Germinal center (tissue), 1 donor: ENCODE measurements at places on chromosomes 16 and 17.

DNA sequence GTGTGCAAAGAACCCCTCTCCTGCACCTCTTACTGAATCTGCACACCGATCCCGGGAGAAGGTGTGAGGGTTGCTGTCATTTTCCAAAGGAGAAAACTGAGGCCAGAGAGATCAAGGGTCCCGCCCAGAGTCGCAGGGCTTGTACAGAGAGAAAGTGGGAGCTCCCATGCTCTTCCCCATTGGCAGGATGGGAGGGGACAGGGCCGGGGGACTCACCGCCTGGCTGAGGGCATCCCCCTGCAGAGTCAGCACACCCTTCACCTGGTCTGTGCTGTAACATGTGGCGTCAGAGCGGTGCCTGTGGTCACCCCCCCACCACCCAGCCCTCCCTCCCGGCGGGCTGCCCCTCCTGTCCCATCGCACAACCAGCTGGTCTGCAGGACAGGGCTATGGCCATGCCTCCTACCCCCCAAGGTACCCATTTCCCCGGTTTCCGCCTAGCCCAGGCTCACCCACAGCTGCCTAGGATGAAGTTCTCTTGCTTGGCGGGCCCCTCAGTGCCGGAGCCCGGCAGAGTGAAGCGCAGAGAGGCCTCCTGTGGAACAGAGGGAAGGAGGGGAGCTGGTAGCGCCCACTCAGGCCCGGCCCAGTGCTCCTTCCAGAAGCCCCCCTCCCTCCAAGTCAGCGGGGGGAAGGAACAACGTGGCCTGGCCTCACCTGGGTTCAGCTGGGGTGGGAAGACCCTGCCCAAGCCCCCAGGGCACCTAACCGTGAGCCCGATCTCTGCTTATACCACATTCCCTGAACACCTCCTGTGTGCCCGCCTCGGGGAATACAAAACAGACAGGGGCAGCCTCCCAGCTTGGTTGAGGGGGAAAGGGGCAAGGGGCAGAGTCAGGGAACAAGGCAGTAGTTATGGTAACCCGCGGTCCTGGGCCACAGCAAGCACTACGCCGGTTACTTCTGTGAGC, 1.1 kb downstream of the ROGDI start:
- DNase-seq: no peak

DNA sequence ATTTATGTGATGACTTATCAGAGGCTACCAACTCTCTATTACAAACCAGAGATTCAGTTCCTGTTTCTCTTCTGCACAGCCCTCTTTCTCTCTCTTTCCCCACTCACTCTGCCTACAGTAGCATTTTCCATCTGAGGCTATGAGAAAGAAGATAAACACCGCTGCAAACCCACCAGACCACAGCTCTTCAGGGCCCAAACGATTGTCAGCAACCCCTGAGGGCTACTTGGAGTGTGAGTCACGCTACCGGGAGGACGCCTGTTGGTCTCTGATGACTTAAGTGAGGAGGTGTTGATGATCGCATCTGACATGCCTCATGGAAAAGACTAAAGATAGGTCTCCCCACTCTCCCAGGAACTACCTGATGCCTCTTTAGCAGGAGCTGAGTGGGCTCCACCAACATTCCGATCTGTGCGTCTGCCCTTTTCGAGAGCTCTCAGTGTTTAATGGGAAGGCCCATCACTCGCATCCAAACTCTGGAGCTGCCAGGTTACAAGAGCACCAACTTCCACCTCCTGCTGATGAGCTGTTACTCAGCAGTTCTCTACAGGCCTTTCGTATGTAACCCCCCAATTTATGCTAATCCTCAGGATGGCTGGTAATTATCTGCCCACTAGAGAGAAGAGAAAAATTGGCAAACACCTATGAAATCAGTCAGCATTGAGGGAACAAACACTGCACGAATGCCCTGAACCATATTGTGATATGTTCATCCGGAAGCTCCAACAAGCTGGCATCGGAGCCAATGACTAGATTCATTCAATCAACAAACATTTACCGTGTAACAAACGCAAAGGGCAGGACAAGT, 9.2 kb downstream of the GRIN2A start:
- no peak for DNase-seq

GRCh38 chr17:77145224-77145611, 4.4 kb downstream of the SEC14L1 start:
- DNase-seq: no peak

DNA sequence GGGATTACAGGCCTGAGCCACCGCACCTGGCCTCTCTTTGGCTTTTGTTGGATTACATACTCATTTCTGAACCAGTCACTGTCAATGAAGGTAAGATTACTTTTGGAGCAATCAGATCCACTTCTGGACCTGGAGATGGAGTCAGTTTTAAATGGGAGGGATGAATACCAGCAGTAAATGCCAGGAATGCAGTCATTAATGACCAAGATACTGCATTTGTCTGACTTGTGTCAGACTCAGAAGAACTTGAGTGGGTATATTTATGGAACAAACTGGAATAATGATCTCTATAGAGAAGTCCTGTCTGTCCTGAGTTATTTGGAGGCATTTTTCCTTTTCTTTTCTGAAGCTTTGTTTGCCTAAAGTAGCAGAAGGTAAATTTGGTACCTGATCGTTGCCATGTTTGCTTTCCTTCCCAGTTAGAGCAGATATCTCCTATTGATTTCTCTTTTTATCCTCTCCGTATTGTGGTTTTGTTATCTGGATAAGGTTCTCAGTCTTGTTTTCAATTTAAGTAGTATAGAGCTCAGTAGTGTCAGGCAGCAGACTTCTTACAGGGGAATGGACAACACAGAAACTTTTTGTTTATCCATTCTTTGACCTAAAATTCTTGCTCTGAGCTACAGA, 10.7 kb downstream of the NLK start:
- no peak for DNase-seq

DNA sequence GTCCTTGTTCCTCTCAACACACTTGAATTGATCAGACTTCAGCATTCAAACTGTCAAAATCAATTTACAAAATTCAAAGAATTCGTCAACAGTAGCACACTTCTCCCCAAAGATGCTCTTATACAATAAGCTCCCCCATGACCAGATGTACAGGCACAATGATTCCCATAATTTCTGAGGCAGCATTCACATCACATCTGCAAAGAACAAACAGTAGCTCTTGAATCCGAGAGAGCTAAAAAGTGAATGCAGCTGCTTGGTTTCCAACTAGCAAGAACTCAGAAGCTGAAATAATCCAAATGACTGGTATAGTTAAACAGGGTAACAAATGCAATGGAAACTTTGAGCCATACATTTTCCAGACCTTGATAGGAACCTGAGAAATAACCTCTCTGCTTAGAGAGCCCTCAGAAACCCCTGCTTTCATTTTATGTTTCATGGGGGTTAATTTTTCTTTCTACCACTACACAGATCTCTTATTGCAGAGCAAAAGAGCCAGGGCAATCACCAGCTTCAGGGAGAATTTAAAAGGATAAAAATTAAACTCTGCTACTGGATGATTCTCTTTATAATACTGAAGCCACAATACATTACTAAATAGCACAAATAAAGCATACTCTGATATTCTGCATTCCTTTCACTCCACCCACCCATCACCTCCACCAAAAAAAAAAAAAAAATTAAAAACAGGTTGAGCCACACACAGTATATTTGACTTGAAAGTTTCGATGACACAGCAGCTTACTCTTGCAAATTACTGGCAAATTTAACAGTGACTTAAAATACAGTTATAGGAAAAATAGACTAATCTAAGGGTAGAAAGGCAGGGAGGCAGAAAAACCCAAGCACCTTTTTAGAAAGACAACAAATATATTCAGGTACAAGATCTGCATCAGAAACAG, 23.1 kb upstream of the TMEM97 start:
- DNase-seq: no peak

DNA sequence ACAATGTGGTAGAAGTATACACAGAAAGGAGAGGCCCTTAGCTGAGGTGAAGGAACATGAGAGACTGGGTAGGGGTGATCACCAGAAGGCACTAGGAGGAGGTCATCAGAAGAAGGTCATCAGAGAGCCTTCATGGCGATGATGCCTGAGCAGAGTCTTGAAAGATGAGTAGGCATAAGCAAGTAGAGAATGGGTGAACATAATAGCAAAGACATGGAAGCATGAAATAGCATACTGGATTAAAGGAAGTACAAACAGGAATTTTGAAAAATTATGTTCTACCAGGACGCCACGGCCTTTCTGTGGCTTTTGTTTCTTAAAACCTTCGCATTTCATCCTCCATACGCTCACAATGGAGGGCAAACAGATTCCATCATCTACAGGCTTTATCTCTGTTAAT, 2.9 kb downstream of the IKZF3 start:
- DNase-seq: no peak

- DNase-seq: no peak
Measured at GRCh38 chr17:8464941-8465340, 29.3 kb downstream of the NDEL1 start.

GRCh38 chr17:40175928-40176753, 1.1 kb upstream of the RAPGEFL1 start:
- no peak for DNase-seq

GRCh38 chr17:47948706-47949196, 7.4 kb downstream of the PNPO start:
- no peak for DNase-seq

DNA sequence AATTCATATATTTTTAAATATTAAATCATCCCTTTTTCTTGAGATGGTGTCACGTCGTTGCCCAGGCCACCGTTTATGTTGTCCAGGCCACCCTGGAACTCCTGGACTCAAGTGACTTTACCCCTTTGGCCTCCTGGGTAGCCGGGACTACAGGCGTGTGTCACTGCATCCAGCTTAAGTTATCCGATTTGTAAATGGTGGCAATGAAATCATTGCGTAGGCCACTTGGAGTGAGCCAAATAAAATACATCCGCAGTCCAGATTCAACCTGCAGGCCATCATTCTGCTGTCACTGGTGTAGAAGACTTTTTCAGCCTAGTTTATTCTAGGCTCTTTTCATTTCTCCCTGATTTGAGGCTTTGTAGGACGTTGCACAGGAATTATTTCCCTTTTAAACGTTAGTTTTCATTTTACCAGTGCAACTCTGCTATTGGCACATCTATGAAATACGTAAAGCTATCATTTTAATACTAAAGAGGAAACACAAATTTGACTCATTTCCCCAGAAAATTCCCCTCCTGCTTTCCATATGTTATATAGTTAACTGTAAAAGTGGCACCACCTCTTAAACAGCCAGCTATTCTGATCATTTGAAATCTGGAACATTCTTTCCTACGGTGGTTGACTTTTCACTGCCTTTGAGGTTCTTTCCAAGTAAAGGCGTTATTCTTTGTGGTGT, 449.8 kb downstream of the MAF start:
- DNase-seq: no peak

GRCh38 chr16:87457709-87458423, 35.0 kb downstream of the ZCCHC14 start:
- no peak for DNase-seq

DNA sequence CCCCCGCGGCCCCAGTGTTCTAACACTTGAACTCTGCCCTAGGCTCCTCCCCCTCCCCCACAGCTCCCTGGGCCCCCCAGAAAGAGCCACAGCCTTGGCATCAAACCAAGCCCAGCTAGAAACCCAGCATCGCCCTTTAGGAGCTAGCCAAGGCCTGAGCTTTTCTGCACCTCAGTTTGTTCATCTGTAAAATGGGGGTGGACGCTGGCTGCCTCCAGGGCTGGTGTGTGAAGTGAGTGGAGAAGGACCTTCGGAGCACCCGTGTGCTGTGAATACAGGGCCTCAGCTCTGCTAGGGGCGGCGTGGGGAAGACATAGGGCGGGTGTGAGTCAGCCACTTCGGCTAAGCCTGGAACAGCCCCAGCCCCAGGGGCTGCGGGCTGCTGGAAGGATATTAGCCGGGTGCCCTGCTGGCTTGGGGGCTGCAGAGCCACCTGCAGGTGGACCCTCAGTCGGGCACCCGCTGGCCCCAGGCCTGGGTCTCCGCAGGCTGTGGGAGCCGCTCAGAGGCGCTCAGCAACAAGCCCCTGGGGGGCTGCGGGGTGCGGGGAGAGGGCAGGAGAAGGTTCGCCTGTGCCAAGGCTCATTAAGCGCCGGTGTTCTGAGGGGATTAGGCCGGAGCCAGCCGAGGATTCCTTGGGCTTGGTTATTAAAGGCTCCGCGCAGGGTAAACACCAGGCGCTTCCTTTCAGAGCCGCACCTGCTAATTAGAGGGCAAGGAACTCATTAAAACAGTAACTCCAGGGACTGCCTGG, 217.0 kb upstream of the CIBAR2 start:
- no peak for DNase-seq

- no peak for DNase-seq
Measured at GRCh38 chr17:81534157-81535006, 6.2 kb downstream of the FSCN2 start.

- no peak for DNase-seq
Measured at GRCh38 chr16:86405319-86405718, 105.0 kb upstream of the FOXF1 start.

GRCh38 chr16:74184839-74185238, 111.8 kb upstream of the PSMD7 start:
- DNase-seq: no peak

DNA sequence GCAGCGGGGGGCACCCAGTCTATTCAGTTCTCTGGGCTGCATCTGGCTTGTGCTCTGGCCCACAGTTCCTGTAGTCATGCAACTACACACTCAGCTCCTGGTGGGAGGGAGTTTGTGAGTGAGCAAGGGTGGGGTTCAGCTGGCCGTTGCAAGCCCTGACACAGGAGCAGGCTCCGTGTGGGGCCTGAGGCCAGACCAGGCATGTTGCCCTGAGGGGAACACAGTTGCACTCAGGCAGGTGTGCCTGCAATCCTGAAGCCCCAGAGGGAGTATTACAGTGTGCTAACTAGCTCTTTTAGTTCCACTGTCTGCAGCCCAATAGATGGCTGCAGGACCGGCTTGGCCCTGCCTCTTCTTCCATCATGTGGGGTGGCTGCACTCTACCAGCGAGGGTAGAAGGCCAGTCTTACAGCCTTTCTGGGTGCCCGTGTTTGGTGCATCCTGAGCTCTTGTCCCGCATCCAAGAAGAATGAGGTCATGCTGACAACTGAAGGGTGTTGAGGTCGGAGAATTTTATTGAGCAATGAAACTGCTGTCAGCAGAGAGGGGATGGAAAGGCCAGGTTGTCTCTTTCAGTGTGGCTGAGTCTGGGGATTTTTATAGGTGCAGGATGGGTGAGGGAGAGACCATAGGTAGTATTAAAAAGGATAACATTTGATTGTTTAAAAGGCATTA, 49.9 kb upstream of the ELAC2 start:
- no peak for DNase-seq

DNA sequence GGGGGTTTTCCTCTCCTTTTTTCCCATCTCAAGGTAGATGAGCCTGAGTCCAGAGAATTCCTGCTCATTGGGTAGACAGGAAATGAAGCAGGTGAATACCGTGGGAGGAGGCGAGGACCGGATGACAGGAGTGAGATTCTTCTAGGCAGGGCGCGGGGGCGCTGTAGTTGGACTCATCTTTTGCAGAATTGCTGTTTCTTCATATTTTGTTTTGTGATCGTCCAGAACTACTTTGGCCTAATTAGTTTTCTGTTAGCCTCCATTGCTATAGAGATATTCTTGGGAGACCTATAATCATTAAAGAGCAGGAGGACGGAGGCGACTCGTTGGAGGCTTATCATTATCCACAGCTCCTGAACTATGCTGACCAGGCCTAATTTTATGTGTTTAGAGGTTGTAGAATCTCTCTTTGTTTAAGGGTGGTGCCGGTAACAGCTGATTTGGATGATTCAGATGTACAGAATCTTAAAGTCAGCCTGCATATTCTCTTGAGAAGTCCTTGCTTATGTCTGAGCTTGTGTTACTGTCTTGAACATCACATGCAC, 650 bp downstream of the ATP6V0A1 start:
- DNase-seq: peak; percentile 19

GRCh38 chr16:48444574-48444973, 59.4 kb upstream of the SIAH1 start:
- no peak for DNase-seq

- peak; percentile 50 for DNase-seq
Measured at GRCh38 chr17:8785547-8786413, 13.4 kb downstream of the MFSD6L start.
